ENCODE measurements at places on chromosomes 16 and 17.

DNA sequence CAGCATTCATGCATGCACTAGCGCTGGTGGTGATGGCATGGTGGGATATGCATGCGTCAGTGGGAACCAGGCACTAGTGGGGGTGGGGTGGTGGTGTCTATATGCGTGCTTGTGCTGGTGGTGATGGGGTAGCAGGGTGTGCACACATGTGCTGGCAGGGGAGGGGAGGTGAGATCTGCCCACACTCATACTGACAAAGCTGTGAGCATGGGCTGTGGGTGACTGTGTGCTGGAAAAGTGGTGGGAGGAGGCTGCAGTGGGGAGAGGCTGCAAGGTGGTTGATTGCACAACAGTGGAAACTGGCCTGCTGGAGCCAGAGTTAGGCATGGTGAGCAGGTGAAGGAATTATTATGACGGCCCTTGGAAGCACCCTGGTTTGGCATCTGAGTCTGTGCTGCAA is 31.3 kb upstream of the TEKT1 start:
- no peak for DNase-seq

- DNase-seq, result no peak
These were observed 277.7 kb downstream of the HS3ST3A1 start for GRCh38 chr17:13323990-13324389.

GRCh38 chr16:12819126-12820117 is 15.7 kb upstream of the CPPED1 start:
- DNase-seq, result peak; percentile 54

DNA sequence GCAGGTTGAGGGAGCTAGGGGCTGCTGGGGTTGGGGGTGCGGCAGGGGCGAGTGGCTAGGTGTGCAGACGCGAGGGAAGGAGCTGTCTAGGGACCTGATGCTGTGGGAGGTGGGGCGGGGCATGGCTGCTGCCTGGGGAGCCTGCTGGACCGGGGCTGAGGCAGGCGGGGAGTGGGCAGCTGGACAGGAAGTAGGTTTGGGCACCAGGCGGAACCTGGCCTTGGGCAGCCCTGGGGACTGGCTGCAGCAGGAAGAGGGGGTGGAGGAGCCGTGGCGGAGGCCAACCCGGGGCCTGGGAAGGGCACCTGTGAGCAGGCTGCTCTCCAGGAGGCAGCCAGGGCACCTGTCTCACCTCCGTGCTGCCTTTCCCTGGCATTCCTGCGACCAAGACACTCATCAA is 5.9 kb upstream of the DNASE1L2 start:
- DNase-seq, result no peak

DNA sequence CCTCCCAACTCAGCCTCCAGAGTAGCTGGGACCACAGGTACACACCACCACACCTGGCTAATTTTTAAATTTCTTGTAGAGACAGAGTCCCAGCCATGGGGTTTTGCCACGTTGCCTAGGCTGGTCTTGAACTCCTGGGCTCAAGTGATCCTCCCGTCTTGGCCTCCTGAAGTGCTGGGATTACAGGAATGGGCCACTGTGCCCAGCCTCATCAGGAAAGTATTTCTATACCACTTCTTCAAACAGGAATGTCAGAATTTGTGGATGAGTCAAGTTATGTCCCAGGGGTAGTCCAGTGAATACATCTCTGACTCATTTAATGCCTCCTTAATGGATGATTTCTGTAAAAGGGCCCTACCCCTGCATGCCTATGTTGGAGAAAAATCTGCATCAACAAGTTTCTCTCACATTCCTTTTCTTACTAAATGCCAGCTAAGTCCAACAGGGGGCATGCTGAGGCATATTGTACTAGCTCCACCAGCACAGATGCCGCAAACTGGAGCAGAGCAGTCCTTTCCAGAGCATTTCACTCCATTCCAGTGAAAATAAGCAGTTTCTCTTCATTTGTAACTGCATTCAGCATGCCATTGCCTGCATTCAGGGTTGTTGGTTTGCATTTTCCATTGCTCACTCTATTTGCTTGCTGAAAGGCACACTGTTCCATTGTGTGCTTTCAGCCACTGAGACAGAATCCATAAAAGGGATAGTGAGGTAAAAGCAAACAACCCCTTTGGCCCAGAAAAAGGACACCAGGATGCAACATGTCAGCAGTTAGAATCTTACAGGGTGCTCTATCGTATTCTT is 5.3 kb upstream of the CAVIN1 start:
- no peak for DNase-seq

DNA sequence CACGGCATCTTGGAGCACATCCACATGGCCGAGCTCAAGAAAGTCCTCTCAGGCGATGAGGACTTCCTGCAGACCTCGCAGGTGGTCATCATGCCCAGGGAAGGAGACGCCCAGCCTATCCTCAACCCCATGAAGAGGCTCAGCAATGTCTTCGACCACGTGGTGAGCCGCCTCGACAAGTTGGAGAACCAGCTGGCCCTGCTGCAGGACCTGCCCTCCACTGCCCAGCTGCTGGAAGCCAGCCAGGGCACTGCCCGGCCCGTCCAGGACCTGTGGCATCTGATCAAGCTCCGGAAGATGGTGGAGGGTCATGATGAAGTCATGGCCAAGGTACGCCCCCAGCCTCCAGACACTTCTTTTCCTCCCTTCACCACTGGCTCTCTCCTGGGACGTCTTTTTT is 440 bp downstream of the C16orf96 start:
- DNase-seq, result no peak

DNA sequence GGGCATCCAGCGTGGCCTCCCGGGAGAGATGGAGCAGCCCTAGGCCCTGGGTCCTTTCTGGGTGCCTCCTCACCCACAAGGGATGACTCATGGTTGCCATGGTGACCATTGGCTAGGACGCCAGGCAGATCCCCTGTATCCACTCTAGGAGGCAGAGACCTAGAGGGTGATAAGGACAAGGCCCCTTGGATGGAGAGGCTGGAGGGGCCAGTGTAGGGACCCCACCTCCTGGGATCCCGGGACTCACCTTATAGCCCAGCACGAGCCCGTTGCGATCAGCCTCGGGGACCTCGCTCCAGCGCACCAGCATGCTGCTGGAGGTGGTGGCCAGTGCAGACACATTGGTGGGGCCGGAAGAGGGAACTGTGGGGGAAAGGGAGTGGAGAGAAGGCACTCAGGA is 82.2 kb upstream of the CDC42EP4 start:
- DNase-seq, result no peak

DNA sequence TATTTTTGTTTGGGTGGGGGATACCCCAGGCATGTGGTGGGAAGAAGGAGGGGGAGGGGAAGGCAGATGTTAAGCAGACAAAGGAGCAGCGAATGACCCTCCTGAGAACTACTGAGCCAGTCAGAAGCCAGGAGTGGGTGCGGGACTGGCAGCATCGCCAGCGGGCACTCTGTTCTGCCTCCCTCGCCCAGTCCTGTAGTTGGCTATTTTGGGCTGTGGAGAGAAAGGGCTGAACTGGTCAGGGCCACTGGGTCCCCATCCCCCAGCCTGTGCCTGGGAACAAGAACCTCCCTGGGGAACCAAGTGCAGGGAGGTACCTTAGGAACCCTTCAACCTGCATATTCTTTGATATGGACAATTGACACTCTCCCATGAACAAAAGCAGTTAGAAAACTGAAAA is 6.4 kb downstream of the LRRC3C start:
- no peak for DNase-seq

GRCh38 chr17:71402661-71403141 is 718.1 kb upstream of the SOX9 start:
- no peak for DNase-seq

DNA sequence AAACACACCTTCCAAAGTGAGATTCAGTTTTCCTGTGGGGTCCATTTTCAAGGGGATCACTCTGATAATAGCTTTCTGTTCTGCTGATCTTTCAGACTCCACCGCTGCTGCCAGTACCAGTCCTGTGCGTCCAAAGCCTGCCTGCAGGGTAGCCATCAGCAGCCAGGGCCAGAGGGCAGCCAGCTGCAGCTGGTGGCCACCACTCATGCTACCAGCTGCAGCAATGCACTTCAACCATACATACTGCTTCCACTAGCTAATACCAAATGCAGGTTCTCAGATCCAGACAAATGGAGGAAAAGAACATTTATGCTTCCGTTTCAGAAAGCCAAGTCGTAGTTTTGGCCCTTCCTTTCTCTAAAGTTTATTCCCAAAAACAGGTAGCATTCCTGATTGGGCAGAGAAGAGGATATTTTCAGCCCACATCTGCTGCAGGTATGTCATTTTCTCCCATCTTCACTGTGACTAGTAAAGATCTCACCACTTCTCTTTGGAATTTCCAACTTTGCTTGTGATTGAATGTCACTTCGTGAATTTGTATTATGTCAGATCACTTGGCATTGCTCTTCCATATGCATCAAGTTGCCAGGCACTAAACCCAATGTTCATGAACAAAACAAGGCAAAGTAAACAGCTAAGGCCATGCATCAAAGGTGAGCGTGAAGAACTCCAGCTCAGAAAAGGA is 1.8 kb downstream of the RNF43 start:
- DNase-seq, result no peak

DNA sequence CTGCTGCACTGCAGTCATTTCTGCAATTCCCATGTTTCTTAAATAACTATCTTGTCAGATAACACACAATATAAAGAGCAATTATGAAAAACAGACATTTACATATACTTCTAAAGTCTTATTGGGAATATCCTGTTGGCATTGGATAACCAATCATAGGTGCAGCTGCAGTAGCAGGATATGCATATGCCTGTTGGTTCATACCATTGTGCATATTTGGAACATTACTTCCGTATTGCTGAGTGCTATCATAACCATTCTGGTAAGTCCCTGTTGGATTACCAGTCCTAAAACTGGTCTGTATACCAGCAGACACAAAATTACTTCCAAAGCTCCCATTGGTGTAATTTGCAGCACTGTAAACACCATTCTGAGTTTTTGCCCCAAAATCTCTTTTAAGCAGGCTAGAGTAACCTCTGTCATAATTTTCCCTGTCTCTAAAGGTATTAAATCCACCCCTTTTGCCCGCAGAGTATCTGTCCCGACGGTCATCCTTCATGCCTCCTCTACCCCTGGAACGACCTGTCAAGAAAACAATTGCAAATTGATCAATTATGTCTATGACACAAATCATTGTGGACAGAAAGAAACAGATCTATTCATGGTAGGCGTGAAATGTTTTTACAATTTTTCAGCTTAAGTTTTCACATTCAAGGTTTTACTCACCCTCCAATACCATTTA is 3.1 kb upstream of the POLG2 start:
- DNase-seq, result no peak

DNA sequence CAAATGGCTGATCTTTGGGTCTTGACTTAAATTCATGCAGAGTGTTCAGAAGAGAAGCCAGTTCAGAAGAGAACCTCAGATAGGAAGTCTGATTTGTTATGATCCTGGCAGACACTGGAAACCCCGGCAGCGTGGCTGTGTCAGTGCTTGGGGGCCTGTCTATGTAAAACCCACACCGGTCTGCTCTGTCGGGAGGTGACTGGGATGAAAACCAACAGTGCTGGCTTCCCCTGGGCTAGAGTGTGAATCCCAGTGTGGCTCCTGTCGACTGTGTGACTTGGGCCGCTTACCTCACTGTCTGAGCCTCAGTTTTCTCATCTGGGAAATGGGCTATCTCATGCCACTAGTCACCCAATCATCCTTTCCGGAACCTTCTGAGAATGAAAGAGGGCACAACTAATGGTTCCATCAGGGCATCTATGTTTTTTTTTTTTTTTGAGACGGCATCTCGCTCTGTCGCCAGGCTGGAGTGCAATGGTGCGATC is 92.4 kb downstream of the FOXL1 start:
- no peak for DNase-seq

DNA sequence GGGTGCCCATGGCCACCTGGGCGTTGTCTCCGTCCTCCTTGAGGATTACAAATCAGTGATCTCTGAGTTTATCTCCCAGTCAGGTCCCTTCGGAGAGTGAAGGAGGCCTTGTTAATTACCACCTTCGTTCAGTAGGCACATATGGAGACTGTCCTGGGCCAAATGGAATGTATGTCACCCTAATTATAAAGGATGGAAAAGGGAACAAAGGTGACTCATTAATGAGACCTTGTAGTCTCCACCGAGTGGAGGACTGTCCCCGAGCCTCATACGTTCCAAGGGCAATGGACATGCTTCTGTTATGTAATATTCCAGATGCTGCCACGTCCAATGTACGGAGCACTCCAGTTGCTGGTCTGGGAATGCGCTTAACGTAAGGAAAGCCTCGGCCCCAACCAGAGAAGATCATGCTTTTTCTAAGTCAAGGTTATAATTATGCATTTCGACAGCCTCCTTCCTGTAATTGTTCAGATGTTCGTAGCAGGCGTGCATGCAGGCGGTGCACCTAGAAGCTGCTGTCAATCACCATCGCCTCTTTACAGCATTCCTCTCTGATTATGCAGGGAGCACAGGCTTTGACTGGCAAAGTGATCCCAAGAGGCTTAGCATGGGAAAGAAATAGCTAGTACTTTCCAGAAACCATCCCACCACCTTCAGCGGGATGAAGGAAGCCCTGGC is 22.4 kb upstream of the SEC14L1 start:
- no peak for DNase-seq

DNA sequence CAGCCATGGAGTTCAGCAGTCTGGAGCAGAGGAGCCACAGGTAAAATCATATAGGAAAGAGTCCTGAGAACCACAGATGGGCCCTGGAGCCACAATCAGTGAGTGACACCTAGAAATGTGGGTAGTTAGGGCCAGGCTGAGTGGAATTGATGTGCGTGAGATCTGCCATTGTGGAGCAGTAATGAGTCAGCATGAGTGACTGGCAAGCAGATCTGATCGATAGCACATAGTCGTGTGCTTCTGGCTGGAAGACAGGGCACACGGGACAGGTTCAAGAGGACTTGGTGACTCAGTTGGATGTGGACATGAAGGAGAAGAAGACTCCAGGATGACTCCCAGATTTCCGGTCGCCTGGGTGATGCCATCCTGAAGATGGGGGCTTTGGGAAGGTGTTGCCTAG is 12.3 kb downstream of the ADORA2B start:
- no peak for DNase-seq

DNA sequence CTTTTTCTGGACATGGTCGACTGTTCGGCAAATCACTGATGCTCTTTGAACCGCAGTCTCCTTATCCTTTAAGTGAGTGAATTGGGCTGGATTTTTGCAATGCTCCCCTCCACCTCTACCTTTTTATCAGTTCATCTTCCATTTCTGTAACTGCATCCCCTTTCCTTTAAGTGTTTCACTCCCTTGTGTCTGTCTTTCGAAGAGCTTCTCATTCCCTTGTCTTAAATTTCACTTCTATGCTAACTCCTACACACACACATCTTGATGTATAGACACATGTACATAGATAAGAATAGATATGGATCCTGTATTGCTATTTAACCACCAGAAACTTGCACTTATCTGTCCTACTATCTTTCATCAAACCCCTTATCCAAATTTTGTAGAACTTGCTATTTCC is 250.7 kb downstream of the PHKB start:
- no peak for DNase-seq

- no peak for DNase-seq
These were observed 17.3 kb downstream of the SOCS3 start for GRCh38 chr17:78342449-78343186.

GRCh38 chr16:84159007-84159406 is 13.9 kb downstream of the DNAAF1 start:
- DNase-seq, result no peak

DNA sequence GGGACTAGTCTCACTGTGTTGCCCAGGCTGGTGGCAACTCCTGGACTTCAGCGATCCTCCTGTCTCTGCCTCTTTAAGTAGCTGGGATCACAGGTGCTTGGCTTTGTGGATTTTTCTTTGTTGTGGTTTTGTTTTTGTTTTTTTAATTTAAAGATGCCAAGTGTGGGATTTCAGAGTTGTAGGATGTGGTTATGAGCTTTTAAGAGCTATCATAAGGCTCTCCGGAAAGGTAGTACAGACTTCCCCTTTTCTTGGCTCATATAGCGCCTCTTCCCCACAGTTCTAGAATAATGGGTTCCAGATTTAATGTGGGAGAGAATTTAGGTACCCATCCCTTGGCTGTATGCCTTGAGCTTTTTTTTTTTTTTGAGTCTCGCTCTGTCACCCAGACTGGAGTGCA is 17.1 kb downstream of the AKAP1 start:
- DNase-seq, result no peak
